ENCODE measurements at places on chromosomes 3 and 15.

DNA sequence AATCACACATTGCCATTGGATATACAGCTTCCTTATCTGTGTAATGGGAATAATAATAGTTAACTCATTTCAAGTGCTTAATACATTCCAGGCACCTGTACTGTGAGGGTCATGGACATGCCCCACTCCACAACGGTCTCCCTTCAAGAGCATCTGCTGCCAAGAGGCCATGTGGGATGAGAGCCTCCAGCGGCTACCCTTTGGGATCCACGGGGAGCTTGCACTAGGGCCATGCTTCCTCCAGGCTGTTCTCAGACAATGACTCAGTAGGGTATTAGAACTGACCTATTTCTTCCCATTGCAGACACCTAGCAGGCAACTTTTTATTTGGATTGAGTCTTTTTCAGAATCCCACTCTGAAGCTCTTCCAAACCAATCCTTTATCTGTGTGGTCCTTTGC, 1078.9 kb downstream of the TUSC7 start:
- no peak for DNase-seq

GRCh38 chr15:42057799-42058646, 36.3 kb downstream of the PLA2G4D start:
- no peak for DNase-seq

DNA sequence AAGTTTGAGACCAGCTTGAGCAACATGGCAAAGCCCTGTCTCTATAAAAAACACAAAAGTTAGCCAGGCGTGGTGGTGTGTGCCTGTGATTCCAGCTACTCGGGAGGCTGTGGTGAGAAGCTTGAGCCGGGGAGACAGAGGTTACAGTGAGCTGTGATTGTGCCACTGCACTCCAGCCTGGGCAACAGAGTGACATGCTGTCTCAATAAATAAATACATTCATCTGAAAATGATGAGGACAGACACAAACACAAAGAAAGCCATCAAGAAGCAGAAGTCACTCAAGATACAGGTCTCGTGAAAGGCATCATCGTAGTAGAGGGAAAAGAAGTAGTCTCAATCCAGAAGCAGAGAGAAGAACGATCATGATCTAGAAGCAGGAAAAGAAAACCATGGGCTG, 18.1 kb downstream of the AP3S2 start:
- DNase-seq, result no peak

DNA sequence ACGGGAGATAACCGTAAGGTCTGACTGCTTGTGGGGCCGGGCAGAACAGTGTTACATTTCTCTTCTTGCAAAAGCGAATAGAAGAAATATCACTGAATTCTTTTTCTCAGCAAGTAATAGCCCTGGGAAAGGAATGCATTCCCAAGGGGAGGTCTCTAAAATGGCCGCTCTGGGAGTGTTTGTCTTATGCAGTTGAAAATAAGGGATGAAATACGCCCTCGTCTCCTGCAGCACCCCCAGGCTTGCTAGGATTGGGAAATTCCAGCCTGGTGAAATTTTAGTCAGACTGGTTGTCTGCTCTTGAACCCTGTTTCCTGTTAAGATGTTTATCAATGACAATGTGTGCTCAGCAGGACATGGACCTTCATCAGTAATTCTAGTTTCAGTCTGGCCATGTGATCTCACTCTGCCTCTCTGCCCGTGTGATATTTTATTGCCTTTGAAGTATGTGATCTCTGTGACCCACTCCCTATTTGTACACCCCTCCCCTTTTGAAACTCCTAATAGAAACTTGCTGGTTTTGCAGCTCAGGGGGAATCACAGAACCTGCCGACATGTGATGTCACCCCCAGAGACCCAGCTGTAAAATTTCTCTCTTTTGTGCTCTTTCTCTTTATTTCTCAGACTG, 715.6 kb downstream of the ROBO1 start:
- DNase-seq, result no peak

DNA sequence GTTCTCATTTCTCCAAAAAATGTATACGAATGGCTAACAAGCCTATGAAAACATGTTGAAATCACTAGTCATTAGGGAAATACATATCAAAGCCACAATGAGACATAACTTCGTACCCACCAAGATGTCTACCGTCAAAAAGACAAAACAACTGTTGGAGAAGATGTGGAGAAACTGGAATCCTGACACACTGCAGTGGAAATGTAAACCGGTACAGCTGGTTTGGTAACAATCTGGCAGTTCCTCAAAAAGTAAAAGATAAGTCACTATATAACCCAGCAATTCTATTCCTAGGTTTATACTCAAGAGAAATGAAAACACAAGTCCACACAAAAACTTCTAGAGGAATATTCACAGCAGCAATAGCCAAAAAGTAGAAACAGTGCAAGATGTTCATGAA, 7.0 kb downstream of the SCAPER start:
- DNase-seq, result no peak

DNA sequence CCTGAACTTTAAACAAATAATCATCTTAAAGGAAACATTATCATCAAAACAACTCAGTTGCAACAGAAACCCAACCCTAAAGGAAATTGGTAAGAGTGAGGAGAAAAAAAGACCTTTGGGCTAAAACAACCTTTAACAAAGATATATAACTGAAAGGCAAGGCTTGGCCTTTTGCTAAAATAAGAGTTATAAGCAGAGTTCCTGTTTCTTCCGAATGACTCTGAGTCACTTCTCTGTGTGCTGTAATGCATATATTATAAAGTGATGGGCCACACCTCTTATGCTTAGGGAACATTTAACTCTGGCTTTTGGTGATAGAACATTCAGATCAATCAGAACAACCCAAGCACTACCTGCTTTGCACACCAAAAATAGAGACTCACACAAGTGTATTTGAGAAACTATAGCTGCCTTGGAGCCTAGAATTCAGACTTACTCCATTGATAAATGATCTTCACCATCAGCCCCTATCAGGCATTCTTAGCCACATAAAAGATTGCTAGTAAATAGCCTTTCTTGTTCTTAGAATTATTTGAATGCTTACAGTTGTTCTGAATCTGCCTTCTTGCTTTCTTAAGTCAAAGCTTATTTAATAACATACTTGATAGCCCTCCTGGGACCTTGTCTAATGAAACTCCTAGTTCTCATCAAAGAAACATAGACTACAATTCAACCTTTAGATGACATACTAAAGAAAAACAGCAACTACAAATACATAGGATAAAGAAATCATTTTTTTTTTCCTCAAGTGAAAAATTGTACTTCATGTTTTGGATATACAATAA, 294.2 kb upstream of the SEMA6D start:
- peak; percentile 23 for DNase-seq

DNA sequence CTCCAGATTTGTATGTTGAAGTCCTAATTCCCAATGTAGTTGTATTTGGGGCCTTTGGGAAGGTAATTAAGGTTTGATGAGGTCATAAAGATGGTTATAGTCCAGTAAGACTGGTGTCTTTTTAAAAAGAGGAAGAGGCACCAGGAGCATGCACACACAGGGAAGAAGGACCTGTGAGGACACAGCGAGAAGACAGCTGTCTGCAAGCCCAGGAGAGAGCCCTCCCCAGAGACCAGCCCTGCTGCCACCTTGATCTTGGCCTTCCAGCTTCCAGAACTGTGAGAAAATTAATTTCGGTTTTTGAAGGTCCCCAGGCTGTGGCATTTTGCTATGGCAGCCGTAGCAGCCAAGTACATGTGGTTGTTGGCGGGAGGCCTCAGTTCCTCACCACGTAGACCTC, 32.8 kb upstream of the TSEN2 start:
- no peak for DNase-seq
